ENCODE measurements at places on chromosomes 11 and 22.

DNA sequence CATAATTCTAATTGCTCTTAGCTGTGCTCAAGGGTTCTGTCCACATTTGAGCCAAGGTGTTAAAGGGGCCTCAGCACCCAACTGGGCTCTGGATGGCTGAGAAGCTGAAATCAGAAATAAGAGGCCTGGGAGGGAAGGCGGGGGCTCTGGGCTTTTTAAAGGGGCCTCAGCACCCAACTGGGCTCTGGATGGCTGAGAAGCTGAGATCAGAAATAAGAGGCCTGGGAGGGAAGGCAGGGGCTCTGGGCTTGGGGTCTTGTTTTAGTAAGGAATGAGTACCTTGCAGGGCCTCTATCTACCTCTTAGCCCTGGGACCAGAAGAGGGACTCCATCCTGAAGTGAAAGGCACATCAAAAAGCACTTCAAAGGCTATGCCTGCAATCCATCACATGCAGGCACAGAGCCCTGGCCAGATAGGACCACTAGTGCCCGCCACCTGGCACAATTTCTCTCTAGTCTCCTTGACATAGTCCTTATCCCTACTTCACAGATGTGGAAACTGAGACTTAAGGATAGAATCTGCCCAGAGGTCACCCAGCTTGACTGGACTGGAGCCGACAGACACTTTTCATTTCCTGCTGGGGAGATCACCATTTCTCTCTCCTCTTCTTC, 35.6 kb downstream of the DKK3 start:
- DNase-seq: no peak

- DNase-seq: no peak
Measured at GRCh38 chr22:42321908-42322561, 51.6 kb upstream of the TCF20 start.

- DNase-seq: no peak
Measured at GRCh38 chr11:10496296-10496936, 41.4 kb downstream of the AMPD3 start.

GRCh38 chr22:30183861-30184278, 62.7 kb downstream of the LIF start:
- peak; percentile 97 for DNase-seq

GRCh38 chr22:46287873-46288751, 8.6 kb upstream of the GTSE1 start:
- no peak for DNase-seq

- DNase-seq: no peak
Measured at GRCh38 chr11:117478126-117478860, 150.6 kb downstream of the CEP164 start.

DNA sequence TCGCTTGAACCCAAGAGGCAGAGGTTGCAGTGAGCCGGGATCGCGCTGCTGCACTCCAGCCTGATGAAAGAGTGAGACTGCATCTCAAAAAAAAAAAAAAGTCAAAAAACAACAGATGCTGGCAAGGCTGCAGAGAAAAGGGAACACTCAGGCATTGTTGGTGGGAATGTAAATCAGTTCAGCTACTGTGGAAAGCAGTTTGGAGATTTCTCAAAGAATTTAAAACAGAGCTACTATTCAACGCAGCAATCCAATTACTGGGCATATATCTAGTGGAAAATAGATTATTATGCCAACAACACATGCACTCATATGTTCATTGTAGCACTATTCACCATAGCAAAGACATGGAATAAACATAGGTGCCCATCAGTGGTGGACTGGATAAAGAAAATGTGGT, 89.7 kb downstream of the EFCAB6 start:
- no peak for DNase-seq

GRCh38 chr22:23225337-23225723, 45.0 kb downstream of the BCR start:
- no peak for DNase-seq

- peak; percentile 82 for DNase-seq
Measured at GRCh38 chr11:65459552-65459951, 37.0 kb downstream of the NEAT1 start.

DNA sequence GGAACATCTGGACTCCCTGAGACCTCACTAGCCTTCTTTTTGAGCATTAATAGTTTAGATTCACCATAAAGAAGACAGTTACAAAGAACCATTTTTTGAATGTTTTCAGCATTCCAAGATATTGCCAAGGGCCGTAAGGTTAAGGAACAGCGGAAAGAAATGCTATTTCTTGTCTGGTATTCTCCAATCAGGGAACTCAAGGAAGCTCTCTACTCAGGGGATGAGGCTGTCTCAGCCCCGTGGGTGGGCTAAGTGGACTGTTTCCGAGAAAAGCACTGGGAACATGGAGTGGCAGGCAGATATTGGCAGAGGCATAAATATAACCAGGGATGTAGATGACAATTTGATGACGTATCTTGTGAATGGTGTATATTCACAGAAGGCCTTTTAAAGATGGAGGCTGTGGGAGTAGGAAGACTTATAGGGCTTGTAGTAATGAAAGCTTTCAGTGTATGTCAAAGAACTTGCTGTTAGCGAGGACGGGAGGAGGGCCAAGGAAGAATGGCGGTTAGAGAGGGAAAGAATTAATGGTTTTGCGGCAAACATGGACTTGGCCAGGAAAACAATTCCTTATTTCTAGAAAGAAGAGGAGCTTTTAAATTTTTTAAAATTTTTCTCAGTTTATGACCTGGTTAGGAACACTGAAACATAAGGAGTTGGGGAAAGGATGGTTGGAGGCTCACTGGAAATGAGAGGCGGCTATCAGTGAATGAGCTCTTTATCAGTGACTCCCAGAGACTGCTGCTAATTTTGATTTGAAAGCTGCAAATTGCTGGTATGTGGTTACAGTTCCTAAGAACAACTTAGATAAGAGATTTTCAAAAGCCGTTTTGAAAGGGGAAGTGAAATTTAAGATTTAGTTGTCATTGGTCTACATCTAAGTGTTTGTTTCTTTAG, 64.6 kb downstream of the ST3GAL4 start:
- DNase-seq: peak; percentile 99

DNA sequence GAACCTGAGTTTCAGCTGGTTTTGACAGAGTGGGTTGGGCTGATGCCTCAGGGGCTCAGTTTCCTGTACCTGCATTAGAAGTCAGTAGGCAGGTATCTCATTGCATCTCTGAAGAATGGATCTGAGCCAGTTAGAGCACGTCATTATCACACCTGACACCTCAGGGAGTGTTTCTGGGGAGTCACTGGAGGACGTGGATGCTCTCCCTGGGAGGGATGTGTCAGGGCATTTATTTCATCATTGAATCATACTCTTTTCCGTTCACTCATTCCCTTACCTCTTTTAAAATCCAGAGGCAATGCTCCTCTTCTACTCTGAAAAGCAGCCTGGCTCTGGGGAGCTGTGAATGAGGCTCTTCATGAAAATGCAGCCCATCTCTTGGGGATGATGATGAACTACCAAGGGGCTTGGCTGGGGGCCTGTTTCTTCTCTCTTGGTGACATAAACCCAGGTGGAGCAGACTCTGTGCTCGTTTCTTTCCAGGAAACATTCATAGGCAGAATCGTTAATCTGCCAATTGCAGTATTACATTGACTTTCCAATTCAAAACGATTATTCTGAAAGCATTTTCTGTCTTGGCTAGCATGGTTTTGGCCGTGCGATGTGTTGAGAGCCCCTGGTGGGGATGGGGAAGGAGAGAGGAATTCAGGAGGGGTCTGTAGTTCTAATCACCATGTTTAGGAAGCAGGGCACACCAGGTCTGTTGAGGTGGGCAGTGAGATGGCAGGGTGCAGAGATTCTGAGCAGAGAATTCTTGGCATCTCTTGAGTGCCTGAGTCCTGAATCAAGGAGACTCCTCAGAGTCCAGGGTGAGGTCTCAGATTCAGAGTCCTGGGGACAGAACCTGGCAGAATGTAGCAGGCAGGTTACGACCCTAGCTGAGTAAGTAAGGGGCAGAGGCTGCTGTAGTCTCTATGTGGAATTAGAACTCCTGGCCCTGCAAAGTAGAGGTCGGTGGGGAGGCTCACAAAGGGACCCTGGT, 12.6 kb downstream of the PARVA start:
- DNase-seq: no peak

DNA sequence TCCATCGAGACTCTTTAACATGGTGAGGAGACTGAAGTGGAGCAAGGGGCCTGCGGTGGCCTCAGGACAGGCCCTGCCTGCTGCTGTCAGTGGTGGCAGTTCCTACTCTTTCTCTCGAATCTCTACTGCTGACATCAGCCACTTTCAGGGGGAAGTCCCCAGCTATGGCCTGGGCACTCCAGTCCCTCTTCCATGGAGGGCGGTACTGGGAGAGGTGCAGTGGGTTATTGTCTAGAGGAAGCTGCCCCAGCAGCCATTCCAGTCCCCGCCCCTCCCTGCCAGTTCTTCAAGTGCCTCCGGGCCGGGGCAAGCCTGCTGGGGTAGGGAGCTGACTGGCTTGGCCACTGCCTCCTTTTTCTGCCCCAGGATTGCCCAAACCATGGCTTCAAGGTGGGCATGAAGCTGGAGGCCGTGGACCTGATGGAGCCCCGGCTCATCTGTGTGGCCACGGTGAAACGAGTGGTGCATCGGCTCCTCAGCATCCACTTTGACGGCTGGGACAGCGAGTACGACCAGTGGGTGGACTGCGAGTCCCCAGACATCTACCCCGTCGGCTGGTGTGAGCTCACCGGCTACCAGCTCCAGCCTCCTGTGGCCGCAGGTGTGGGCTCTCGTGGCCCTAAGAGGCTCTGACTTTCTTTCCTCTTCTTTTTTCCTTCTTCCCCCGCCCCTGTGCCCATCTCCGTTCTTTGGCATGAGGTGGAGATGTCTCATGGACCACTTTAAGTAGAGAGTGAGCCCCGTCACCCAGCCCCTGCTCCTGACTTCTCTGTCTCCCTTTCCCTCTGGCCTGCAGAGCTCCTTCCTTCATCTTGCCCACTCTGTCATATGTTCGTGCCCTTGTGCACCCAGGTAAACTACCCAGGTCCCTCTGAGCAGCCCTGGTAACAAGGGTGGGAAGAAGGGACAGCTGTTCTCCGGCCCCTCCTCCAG, 13.7 kb downstream of the CHADL start:
- no peak for DNase-seq

- DNase-seq: no peak
Measured at GRCh38 chr22:49670456-49671330, 157.0 kb downstream of the BRD1 start.

DNA sequence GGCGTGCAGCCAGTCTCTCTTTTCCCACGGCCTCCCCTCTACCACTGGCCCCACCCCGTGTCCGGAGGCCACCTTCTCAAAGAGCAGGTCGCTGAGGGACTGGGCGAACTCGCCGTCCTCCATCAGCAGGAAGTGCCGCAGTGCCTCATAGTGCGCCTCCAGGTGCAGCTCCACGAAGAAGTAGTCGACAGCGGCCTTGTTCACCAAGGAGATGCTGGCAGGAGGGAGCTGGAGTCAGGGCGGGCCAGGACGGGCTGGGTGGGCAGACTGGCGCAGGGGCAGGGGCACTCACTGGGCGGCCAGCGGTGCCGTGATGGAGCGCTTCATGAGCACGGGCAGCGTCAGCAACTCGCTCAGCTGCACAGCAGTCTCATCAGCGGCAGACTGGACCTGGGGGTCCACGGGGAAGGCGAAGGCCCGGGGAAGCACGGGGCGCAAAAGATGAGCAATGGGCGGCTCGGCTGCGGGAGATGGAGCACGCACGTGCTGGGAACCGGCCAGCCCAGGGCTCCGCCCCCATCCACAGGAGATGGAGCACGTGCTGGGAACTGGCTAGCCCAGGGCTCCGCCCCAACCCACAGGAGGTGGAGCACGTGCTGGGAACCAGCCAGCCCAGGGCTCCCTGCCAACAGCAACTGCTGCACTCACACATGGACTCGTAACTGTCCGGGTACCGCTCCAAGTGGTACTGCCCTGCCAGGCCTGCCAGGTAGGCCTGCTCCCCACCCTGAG, 18.4 kb downstream of the SELENOO start:
- DNase-seq: peak; percentile 37

GRCh38 chr11:74570266-74571061, 21.9 kb upstream of the POLD3 start:
- DNase-seq: peak; percentile 95

- no peak for DNase-seq
Measured at GRCh38 chr11:94091091-94091490, 37.5 kb upstream of the PANX1 start.

DNA sequence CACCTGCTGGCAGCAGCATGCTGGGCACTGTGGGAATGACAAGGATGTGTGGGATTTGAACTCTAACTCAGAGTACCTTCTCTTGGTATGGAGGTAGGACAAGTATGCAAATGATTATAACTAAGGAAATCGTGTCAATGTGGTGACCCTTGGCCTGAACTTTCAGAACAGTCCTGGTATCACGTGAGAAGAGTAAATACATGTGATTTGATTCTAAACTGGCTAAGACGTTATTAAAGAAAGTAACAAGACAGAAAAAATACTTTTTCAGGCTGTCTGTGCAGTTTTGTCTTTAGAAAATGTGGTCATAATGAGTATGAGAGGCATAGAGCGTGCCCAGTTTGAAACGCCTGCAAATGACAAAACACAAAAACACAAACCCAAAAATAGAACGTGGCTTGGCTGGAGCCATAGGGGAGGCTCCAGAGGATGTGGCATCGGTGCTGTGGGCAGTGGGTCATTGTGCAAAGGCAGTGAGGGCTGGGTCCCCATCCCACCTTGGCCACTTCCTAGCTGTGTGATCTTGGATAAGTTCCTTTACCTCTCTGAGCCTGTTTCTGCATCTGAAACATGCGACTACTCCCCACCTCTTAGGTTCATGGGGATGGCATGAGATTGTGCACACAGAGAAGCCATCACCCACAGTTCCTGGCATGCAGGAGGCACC, 18.4 kb upstream of the IL2RB start:
- DNase-seq: no peak

- no peak for DNase-seq
Measured at GRCh38 chr11:35307221-35307621, 112.1 kb downstream of the SLC1A2 start.

GRCh38 chr11:127027789-127028188, 27.2 kb upstream of the KIRREL3 start:
- DNase-seq: no peak

GRCh38 chr11:109526931-109527330, 104.9 kb downstream of the C11orf87 start:
- peak; percentile 60 for DNase-seq

GRCh38 chr11:116232364-116232828, 540.4 kb downstream of the BUD13 start:
- no peak for DNase-seq

Data from OCI-M1 (cell line).